ENCODE measurements at places on chromosomes 2 and 18.

GRCh38 chr2:46298272-46298521 is 990 bp downstream of the EPAS1 start:
- DNase-seq, result no peak

DNA sequence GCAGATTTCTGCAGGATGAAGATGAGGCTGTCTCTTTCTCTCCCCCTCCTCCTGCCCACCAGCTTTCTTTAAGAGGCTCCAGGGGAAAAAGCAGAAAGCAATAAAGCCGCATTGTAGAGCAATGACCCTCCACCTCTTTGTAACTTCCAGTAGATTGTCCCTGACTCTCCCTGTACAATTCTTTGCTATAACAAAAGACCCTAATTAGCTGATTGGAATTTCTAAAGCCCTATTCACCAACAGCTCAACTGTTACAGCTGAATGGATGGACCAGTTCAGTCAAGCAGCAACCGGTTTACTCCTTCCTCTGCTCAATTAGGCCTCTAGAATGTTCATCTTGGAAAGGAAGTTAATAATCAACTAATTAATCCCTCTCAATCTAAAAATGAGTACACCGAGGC is 301.0 kb downstream of the STK39 start:
- DNase-seq, result no peak

GRCh38 chr2:133508546-133509165 is 59.6 kb downstream of the NCKAP5 start:
- DNase-seq, result no peak

GRCh38 chr2:167293943-167294775 is 405.9 kb downstream of the XIRP2 start:
- no peak for DNase-seq

GRCh38 chr18:56556907-56557306 is 81.5 kb downstream of the TXNL1 start:
- no peak for DNase-seq

DNA sequence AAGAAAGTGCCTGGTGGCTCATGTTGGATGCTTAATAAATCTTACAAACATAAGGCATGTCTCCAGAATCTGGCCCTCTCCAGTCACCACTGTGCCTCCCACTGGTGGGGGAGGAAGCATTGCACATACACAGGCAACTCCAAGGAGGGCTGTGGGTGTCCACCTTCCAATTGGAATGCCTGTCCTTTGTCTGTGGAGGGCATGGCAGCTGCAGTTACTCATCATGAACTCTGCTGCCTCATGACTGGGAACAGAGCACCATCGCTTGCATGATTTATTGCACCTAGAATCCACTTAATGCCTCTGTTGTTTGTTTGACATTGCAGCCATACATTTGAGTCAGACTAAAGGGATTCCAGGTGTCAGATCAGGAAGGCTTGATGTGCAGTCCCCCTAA is 278.9 kb downstream of the PRKCE start:
- DNase-seq, result no peak

DNA sequence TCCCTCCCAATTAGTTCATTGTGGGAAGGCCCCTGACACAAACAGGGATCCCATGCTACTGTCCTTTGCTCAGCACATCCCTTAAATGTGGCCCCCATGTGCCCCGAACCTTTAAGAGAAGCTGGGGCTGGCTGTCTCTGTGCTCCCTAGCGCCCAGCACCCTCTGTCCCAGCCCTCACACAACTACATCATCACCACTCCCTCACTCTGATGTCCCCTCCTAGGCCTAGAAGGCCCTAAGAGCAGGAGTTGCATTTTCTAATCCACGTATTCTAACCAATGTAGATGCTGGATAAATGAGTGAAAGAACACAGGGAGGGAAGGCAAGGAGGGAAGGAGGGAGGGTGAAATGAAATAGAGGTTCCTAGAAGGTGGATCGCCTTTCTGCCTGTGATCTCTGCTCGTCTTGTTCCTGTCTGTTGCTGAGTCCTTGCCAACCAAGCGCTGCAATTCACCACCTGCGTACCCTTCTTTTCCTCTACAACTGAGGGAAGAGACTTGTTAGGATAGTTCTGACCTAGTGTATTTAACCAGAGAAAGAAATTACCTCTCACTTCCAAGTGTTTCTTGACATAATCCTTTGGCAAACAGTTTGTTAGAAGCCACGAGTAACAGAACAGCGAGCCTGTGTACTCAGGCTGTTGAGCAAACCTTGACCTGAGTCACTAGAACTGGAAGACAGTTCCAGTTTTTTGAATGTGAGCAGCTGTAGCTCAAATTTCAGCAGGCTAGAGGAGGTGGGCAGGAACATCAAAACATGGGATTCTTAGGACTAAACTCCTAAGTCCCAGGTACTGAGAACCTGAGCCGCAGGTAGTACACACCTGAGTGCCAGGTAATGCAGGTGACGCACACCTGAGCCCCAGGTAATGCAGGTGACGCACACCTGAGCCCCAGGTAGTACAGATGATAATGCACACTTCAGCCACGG is 181.5 kb upstream of the ID2 start:
- DNase-seq, result no peak

DNA sequence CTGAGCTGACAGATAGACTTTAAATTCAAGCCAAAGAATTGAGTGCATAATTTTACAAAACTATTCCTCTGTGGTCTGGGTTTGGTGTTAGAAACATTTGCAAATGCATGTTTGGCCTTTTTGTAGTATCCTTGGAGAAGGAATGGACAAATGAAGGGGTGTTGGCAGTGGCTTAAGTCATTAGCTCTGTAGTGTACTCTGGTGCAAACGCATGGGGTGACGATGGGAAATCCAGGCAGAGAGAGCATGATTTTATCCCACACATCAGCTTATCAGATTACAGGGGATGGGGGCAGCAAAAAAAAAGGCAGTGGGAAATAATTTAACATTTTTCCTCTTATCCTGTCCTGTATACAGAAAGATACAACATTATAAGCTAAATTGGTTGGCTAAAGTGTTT is 320.6 kb downstream of the ZNF516 start:
- DNase-seq, result no peak

GRCh38 chr2:98896416-98896815 is 39.6 kb downstream of the CRACDL start:
- no peak for DNase-seq

DNA sequence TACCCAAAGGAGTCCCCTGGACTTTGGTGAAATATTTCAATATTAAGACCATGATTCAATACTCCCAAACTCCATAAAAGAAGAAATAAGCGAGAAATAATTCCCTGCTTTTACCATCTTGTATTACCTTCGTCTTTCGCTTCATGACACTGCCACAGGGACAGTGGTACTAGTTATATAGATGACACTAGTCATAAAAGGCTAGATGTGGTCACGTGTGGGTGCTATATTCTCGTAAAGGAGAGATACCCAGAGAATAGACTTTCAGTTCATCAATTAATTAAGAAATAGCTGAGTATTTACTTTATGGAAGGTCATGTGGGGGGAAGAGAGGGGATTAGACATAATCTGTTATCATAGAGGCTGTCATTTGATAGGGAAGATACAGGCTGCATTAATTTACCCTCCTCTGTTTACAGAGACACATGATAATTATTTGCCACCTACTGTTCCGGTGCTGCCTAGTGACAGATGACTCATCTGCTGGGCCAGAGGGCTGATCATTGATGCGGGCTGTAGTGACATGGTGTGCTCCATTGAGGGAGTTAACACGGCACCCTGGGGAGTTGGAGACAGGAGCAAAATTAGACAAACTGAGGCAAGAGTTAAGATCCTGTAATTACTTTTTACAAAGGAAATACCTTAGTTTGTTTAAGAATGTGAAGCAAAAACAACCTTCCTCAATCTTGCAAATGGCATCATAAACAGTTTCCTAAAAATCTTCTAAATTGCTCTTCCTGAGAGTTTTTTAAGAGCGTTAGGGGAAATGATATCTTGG is 78.2 kb upstream of the ITGB6 start:
- no peak for DNase-seq

DNA sequence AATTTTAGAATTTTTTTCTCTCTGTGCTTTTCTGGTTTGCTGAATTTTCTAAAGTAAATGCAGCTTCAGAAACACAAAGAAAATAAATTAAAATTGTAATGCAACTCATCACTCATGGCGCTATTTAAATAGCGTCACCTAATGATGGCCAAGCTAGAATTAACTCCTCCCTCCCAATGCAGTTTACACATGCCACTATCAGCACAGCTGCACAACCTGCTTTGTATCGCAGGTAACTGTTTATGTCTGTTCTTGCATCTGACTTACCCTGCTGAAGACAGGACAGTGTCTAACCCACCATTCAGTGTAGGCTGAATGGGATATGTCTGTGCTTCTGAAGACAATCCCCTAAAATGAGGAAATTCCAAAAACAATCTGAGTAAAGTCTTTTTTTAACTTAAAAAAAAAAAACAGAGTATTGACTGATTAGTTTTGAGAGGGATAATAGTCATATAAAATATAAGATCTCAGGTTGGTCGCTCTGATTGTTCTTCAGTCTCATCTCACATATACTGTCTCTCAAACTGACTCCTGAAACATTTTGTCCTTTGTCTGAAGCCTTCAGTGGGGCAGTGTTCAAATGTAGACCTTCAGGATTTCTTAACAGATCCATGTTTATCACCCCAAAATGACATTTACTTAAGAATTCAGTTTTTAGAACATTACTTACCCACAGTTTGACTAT is 271.4 kb downstream of the ZEB2 start:
- DNase-seq, result no peak

GRCh38 chr2:128682729-128683284 is 364.1 kb upstream of the HS6ST1 start:
- DNase-seq, result no peak

GRCh38 chr2:209790066-209790728 is 18.6 kb downstream of the UNC80 start:
- DNase-seq, result no peak

GRCh38 chr2:154568413-154568812 is 130.1 kb upstream of the KCNJ3 start:
- DNase-seq, result no peak

DNA sequence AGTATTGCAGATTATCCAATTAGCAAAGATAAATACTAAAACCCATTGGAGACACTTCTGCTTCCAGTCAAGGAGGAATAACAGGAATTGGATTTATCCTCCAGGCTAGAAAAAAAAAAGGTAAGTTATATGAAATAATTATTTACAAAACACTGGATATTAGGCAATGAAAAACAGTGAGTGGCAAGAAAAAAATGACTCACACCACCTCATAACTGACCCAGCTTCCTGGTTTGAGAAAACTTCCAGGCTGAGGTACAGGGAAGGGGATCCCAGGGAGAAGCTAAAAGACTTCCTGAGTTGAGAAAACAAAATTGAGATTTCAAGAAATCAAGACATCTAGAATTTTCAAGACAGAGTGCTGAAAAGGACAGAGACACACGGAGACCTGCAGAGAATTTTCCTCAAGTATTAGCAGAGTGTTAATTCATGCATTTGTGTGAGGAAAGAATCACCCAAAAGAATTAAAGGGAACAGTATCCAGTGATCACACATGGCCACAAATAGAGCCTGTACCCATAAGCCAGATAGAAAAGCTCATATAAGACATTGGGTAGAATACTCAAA is 17.4 kb downstream of the SRD5A2 start:
- DNase-seq, result no peak

GRCh38 chr18:79507076-79507545 is 111.4 kb downstream of the NFATC1 start:
- DNase-seq, result no peak

- no peak for DNase-seq
Measured at GRCh38 chr2:83191316-83191715, 1267.8 kb downstream of the SUCLG1 start.

- no peak for DNase-seq
Measured at GRCh38 chr2:162462911-162463310, 119.0 kb downstream of the GCA start.

- no peak for DNase-seq
Measured at GRCh38 chr2:26382564-26382963, 19.2 kb upstream of the DRC1 start.

GRCh38 chr2:237900891-237901831 is 41.7 kb downstream of the RAMP1 start:
- no peak for DNase-seq

GRCh38 chr18:52000435-52000834 is 339.6 kb upstream of the DCC start:
- no peak for DNase-seq

- no peak for DNase-seq
Measured at GRCh38 chr2:222470802-222471468, 46.6 kb downstream of the SGPP2 start.

GRCh38 chr2:161020437-161020836 is 139.8 kb upstream of the TANK start:
- no peak for DNase-seq

DNA sequence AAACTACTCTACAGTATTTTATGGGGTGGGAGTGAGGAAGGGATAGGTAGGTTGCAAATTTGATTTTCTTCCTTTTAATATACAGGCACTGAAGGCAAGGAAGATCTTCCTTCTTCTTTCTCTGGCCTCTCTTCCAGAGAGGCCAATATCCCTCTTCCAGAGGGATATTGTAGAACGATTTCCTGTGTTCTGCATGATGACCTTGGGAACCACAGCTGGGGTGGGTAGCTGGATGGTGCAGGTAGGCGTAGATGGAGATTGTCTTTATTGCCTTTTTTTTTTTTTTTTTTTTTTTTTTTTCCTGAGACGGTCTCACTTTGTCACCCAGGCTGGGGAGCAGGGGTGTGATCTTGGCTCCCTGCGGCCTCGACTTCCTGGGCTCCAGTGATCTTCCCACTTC is 49.4 kb downstream of the GATA6 start:
- DNase-seq, result no peak

- peak; percentile 10 for DNase-seq
Measured at GRCh38 chr2:24021122-24021998, 11.5 kb downstream of the MFSD2B start.

Data from stimulated activated CD4-positive, alpha-beta T cell treated with anti-CD3 and anti-CD28 coated beads, Interleukin-4, amount 100 ng/mL, for 48 hours (primary cell).